ENCODE measurements at places on chromosomes 11 and 22.

DNA sequence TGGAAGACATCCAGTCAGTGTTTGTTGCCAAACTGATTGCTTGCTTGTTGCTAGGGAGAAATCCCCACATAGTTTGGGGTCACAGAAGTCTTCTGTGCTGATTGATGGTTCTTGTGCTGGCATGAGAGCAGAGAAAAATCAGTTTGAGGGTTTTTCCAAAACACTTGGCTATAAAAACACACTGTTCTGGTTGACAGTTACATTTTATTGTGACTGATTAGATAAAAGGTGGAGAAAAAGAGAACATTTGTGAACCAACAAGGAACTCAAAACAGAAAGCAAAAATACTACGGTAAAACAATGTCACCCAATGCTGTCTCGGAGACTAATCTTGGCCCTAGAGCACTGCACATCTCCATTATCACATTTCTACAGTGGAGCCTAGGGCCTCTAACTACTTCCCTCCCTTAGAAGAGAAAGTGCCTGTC lies 14.4 kb upstream of the EIF4G2 start:
- 0 out of 2 replicates have a peak, but pooled peaks cover 3% of the 10 kb centered on the region for H3K4me1 ChIP-seq
- H3K4me3 ChIP-seq: no peak overlapping the region
- no peak overlapping the region for H3K27ac ChIP-seq
- H3K36me3 ChIP-seq: no peaks in the 10 kb centered on the region
- no peaks in the 10 kb centered on the region for H3K27me3 ChIP-seq

- H3K4me1 ChIP-seq: peaks cover 24% of the 10 kb centered on the region
- DNase-seq: no peak
- peak overlapping the region; percentile 52 for H3K4me3 ChIP-seq
These were observed 2.9 kb downstream of the KLHL35 start for GRCh38 chr11:75429902-75430713.

DNA sequence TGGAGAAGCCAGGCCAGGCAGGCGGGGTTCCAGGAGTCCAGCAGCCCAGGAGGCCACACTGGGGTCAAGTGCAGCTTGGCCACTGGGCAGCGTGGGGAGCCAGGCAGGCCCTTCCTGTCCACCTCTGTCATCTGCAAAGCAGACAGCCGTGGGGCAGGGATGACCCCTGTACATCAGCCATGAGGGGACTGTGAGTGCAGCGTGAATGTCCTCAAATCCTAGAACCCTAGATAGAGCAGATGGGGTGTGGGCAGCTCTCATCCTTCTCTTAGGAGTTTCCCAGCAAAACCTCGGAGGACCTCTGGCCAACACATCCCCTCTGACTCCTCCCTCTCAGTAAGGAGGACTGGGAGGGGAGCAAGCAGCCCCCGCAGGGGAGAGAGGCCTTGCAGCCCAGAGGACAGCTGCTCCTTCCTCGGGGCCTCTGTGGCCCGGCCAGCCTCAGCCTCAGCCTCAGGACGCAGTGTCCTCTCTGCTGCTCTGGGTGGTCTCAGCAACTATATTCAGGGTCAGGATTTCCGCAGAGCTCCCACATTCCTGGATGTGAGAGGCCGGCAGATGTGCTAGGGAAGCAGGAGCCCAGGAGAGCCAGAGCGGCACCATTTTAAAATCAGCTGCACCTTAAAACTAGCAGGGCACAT lies 820.5 kb downstream of the BRD1 start:
- H3K27me3 ChIP-seq: peaks cover 34% of the 10 kb centered on the region
- H3K4me1 ChIP-seq: no peaks in the 10 kb centered on the region
- no peak overlapping the region for H3K4me3 ChIP-seq
- no peaks in the 10 kb centered on the region for H3K36me3 ChIP-seq

DNA sequence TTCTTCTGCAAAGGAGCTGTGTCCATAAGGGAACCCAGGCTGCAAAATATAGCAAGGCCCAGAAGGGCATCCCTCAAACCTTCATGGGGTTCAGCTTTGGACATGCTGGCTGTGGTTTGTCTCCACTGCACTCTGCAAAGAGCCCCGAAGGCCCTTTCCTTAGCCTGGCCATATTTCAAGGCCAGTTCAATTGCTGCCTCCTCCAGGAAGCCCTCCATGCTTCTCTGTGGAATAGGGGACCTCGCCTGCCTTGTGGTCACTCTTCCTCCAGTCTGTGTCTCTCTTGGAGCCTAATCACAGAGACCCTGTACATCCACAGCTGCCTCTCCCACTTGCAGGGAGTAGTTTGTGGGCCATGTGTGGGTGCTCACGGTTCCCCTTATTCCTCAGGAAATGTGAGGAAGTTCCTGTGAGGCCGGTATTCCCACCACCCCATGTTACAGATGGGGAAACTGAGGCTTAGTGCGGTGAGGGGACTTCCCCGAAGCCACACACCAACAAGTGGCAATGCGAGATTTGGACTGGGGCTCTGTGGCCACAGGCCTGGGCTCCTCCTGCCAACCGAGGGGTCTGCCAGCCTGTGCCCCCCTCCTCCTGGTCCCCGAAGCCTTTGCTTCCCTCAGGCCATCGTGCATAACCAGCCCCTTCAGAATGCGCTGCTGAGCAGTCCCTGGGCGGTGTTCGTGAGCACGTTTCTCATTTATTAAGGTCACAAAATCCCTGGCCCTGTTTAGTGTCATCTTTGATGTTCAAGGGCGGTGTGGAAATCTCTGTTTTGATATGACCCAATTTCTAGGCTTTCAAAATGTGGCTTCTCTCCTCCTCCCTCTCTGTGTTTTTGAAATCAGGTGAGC lies 65.8 kb downstream of the PARVB start:
- H3K27ac ChIP-seq: no peak overlapping the region
- DNase-seq: no peak
- no peaks in the 10 kb centered on the region for H3K4me1 ChIP-seq
- no peaks in the 10 kb centered on the region for H3K27me3 ChIP-seq
- H3K36me3 ChIP-seq: no peaks in the 10 kb centered on the region

DNA sequence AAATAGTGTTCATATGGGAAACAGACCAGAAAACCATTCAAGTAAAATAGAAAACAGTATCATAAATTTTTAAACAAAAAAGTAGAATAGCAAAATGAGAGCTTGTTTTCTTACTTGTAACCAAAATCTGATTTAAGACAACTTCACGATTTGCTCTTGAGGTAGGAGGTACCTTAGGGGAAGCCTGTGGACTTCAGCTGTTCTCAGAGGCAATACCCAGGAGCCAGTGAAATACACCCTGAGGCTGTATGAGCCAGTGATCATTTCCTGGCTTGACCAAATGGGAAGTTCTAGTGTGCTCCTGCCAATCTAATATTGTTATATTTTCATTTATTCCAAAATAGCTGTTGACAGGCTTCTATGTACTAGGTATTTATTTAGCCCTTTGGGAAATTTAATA lies 104.8 kb downstream of the ARHGAP42 start:
- no peaks in the 10 kb centered on the region for H3K36me3 ChIP-seq
- no peak overlapping the region for H3K4me3 ChIP-seq
- peaks cover 12% of the 10 kb centered on the region for H3K4me1 ChIP-seq
- DNase-seq: no peak

DNA sequence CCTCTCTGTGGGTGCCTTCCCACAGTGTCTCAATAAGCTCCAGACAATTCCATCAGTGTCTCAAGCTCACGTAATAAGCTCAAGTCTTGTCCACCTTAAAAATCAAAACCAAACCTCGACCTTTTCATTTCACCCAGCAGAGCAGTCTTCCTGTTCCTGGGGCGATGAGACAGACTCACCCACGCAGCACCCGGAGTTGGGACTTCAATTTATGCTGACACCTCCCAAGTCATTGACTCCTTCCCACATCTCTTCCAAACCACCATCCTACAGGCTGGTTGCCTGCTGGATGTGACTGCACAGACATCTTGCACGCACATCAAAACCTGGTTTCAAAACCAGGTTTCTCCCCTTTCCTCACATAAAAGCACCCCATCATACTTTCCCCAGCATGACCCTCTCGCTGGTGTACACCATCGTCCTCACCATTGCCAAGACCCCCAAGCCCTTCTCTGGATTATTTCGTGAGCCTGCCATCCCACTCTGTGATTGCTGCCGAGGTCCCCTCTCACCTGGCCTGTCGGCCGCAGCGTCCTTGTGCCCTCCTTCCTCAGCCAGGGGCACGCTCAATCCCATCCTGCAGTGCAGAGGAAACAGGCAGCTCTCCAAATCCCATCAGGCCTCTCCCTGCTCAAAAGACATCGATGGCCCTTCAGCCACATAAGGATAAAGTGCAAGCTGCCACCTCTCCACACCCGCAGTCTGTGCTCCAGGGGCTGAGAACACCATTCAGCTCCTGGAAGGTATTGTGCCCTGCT lies 45.1 kb upstream of the FBXO3 start:
- H3K4me1 ChIP-seq: no peaks in the 10 kb centered on the region
- no peak overlapping the region for H3K4me3 ChIP-seq
- no peak for DNase-seq
- peaks cover 15% of the 10 kb centered on the region for H3K27me3 ChIP-seq
- no peak overlapping the region for H3K27ac ChIP-seq

DNA sequence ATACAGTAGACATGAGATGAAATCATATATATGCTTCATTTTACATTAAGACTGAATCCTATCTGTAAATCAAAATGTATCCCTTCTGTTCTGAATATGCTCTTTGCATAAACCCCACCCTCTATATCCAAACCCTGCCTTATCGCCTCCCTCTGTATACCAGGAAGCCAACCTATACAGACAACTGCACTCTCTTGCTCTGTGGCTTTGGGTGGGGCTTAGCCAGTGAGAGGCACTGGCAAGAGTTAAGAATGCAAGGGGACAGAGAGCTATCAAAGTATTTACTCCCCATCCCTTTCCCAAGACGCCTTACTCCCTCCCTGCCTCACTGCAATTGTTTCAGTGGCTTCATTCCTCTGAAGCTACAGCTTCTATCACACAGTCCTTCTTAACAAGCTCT lies 309.8 kb downstream of the TTC28 start:
- H3K27ac ChIP-seq: no peak overlapping the region
- H3K36me3 ChIP-seq: no peaks in the 10 kb centered on the region
- no peak overlapping the region for H3K4me3 ChIP-seq
- peaks cover 29% of the 10 kb centered on the region for H3K27me3 ChIP-seq
